ENCODE measurements at places on chromosomes 4 and X. TPM values are rescaled to one million over a fixed set of nuclear protein-coding genes. Genes with fewer than 3 reads are reported as not detected.

DNA sequence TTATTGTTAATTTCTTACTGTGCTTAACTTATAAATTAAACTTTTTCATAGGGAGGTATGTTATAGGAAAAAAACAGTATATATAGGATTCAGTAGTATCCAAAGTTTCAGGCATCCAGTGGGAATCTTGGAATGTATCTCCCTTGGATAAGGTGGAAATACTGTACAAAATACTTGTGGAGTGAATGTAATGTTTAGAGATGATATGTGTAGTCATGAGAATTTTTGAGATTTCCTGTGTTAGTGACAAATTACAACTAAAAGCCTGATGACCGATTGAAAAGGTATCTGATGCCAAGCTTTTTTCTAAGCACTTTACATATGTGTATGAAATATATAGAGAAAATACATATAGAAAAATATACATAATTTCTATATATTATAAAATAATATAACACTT lies 69.2 kb downstream of the STK32B start:
- no peak for DNase-seq

- no peak for DNase-seq
These were observed 6.7 kb downstream of the CCNQ start for GRCh38 chrX:153592091-153592833.

- DNase-seq, result no peak
These were observed 41.8 kb upstream of the ANTXR2 start for GRCh38 chr4:80114732-80115265.

- no peak for DNase-seq
These were observed 28.9 kb upstream of the WDFY3 start for GRCh38 chr4:84995386-84995785.

DNA sequence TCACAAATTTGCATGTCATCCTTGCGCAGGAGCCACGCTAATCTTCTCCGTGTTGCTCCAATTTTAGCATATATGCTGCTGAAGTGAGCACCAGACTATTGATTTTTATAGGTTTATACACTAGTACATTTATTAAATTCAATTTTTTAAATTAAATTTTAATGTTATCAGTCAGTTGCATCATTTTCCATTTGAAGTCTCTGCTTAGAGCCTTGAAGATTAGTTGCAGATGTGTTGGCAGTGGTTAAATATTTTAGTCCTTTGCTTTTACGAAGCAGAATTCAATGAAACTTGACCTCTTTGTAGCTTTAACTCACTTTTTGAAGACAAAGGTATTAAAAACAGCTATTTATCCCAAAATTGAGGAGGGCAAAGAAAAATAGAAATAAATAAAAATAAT lies 16.5 kb downstream of the TRAPPC11 start:
- no peak for DNase-seq

- no peak for DNase-seq
These were observed 181.4 kb downstream of the AMELX start for GRCh38 chrX:11474576-11474975.

DNA sequence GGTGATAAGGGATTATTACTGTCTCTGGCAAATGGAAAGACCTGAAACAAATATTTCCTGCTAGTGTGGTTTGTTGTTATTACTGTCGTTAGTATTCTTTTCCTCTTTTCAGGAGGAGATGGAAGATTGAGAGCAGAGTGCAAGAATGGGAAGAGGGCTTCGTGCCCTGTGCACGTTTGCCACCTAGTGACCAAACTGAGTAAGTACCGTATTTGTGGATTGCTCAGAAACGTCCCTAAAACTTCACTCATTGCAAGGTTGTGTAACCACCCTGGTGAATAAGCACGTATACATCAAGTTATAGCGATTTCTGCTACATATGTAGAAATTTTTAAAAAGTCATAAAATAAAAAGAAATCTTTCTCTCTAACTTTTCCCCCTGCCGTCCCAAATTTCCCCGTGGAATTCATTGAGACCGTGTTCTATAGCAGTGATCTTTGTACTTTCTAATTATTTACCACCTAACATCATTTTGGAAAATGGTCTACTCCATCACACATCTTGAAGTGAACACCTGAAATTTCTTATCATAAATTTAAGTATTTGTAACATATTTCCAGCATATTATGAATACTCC lies 24.3 kb downstream of the LINC00632 start:
- peak; percentile 56 for DNase-seq

DNA sequence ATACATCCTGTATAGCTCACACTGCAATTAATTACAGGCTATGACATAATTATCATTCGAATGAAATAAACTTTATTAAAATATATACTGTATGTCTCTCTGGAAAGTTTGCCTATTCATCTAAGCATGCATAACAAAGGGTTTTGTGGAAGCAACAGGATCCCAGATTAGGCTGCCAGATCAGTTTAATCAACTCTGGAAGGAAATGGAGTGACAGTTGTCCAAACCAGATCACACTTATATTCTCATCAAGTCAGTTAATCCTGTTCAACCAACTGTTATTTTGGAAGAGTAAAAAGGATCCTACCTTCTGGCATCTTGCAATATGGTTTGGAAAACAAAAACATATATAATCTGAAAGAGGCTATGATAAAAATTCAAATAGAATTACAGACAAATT lies 312.2 kb downstream of the FAT4 start:
- DNase-seq, result no peak

DNA sequence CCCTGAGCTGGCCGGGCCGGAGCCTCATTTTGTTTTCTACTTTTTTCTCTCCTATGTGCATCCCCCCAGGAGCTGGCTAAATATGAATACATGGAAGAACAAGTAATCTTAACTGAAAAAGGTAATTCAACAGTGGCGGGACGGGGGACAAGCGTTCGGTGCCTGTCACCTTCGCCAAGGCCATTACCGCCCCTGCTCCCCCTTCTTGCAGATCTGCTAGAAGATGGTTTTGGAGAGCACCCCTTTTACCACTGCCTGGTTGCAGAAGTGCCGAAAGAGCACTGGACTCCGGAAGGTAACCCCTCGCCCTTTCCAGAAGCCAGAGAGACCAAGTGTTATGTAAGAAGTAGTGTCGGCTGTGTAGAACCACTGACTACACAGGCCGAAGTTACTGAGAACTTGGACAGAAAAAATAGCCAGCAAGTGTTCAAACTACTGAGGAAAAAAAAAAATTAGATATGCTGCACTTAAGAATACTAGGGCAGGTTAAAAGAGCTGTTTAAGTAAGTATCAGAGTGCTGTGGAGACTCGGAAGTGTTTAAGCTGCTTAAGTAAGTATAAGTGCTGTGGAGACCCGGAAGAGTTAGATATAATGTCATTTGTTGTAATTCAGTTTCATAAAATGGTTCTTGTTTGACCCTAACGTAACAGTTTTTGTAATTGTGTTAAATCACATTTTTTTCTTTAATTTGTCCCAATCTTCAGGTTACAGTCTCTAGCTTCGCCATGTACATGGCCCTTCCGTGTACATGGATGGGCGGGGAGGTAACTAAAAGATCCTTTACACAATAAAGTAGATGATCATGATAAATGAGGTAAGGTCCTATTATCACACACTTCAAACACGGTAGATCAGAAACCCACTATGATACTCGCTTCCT lies 856 bp downstream of the SAT1 start:
- DNase-seq, result no peak

DNA sequence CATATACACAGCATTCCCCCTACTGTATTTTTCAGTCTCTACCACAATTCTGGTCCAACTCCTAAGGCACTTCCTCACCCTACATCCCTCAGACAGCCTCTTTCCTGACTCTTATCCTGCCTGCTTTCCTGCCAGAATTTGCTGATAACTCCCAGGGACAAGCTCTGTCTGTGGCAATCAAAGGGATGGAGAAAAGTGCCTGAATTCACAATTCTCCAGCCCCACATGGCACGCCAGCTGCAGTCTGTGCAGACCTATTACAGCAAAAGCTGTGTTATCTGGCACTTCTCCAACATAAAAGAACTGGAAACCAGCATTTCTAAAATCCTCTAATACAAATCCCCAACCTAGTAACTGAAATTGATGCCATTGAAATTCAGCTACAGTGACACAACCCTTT lies 404.8 kb downstream of the KLHL13 start:
- peak; percentile 93 for DNase-seq

GRCh38 chr4:158796370-158797140 lies 27.7 kb downstream of the FNIP2 start:
- no peak for DNase-seq

- no peak for DNase-seq
These were observed 138.9 kb upstream of the PTCHD1 start for GRCh38 chrX:23195761-23196160.

- DNase-seq, result peak; percentile 70
These were observed 13.1 kb downstream of the NAT8L start for GRCh38 chr4:2071912-2072867.

- DNase-seq, result peak; percentile 62
These were observed 2.4 kb upstream of the MORF4L2 start for GRCh38 chrX:103688946-103689345.

- DNase-seq, result no peak
These were observed 841.6 kb upstream of the AADAT start for GRCh38 chr4:170931321-170931720.

DNA sequence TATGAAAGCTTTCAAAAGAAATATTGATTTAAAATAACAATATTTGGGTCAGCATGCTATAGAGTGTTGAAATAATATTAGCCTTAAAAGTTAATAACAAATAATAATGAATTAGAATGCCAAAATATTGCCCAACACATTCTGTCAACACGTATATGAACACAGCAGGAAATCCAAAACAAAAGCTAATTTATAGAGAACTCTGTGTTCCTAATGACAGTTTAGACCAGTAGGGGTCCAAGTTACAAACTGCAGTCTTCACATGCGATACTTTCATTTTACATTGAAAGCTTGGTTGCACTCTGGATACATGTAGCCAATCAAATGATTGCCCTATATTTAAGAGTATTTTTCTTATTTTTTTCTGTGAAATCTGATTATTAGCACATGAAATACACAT lies 274.4 kb downstream of the DCTD start:
- DNase-seq, result no peak

DNA sequence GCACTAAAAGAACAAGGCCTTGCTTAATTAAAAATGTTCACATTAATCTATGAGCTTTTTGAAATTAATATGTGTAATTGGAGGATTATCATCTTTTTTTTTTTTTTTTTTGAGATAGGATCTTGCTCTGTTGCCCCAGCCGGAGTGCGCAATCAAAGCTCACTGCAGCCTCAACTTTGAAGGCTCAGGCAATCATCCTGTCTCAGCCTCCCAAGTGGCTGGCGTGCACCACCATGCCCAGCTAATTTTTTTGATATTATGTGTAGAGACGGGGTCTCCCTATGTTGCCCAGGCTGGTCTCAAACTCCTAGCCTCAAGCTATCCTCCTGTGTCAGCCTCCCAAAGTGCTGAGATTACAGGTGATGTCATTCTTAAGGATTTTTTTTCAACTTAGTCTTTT lies 20.0 kb downstream of the PRPS1 start:
- no peak for DNase-seq

DNA sequence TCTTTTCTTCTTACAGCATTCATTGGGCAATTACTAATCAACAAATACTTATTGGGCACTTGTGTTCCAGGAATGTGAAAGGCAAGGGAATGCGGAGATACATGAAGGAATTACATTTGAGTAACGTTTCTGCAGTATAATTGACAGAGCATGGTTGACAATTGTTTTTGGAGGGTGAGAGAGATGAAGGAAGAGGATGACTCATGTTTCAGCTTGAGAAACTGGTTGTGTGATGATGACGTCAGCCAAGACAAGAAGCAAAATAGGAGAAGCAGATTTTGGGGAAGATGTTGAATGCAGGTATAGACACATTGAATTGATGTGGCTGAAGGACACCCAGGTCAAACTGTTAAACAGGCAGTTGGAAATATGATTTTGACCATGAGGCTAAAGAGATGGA lies 8.0 kb upstream of the CPEB2 start:
- no peak for DNase-seq

The ADH1C gene
- not detected for polyA plus RNA-seq

The CT45A5 gene
- polyA plus RNA-seq, result not detected

The BCOR gene
- polyA plus RNA-seq, result 41.6 TPM

The CNGA1 gene
- polyA plus RNA-seq, result not detected

The SLITRK4 gene
- 1.7 TPM for polyA plus RNA-seq

The SMIM43 gene
- 2.4 TPM for polyA plus RNA-seq

The SMIM10L2A gene
- polyA plus RNA-seq, result 12.4 TPM

The CWH43 gene
- not detected for polyA plus RNA-seq

The MAEA gene
- 70.7 TPM for polyA plus RNA-seq

The F8A2 gene
- not detected for polyA plus RNA-seq

The RTL9 gene
- polyA plus RNA-seq, result 0.44 TPM

Data from brain (organoid and tissue), 16 donors.